AG08396 (cell line): ENCODE measurements at places on chromosomes 4 and X.
A peak's percentile ranks its signal among the peaks of the same experiment; 100 is the strongest.

GRCh38 chrX:123648028-123648810 is 84.6 kb downstream of the THOC2 start:
- peak; percentile 27 for DNase-seq

- DNase-seq, result no peak
These were observed 137.2 kb upstream of the WDR1 start for GRCh38 chr4:10253765-10254164.

GRCh38 chr4:56229947-56230346 is 157.3 kb downstream of the AASDH start:
- no peak for DNase-seq

DNA sequence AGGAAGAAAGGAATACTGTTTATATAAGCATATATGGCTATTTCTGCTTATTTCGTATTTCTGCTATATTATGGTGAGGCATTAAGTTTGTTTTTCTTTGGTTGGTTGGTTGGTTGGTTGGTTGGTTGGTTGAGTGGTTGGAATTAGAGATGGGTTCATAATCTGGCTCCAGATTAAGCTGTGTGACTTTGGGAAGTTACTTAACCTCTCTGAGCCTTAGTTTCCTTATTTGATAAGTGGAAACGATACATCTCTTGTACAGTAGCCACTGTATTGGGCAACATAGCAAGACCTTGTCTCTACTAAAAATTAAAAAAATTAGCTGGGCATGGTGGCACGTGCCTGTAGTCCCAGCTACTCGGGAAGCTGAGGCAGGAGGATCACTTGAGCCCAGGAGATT is 46.1 kb upstream of the CEP135 start:
- no peak for DNase-seq

DNA sequence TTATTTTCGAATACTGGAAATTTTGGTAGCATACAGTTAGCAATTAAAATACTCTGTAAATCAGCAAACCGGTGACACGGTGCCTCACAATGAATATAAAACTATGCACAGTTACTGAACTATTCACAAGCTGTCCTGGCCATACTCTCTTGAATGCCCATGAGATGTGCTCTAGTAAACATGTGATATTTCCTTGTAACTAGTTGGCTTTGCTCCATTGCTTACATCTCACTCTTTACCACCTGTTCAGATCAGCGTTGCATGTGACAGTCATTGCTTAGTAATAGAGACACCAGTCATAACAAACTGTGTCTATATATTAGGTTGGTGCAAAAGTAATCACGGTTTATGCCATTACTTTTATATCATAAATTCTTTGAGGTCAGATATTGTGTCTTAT is 897.9 kb upstream of the FTHL17 start:
- DNase-seq, result no peak
